GM23338 (cell line): ENCODE measurements at places on chromosomes 16 and 17.

DNA sequence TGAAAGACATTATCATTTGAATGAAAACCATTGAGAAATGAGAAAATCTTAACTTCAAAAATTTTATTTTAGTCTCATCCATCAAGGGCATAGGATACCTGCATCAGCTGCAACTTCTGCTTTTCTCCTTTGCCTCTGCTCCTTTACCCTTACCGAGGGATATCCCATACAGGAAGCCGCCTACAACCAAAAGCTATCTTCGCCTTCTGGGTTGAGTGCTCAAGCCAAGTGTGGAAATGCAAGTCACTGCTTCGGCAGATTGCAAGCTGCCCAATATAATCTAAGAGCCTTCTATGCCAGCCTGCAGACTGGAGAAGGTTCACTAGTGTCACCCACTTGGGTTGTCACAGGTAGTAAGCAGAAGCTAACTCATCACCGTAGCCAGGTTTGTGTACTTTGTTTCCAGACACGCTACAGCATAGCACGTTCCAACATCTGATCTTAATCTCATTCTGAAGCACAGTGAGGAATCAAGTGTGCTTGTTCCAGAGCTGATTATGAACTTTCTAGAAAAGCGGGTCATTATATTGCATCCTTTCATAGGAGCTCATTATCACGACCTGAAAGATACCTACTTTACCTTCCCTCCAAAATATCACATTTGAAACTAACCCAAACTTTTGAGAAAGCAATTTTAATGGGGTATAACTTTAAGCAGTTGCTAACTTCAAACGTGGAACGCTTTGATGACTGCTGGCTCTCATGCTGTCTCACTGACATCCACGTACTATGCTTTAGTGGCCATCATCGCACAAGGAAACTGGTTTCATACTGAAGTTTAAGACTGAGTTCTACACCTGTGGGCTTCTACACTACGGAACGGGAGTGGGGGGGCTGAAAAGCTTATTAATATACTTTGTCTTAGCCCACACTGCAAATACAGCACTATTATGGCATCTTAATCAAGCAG lies 8.0 kb upstream of the UNK start:
- no peak for DNase-seq

DNA sequence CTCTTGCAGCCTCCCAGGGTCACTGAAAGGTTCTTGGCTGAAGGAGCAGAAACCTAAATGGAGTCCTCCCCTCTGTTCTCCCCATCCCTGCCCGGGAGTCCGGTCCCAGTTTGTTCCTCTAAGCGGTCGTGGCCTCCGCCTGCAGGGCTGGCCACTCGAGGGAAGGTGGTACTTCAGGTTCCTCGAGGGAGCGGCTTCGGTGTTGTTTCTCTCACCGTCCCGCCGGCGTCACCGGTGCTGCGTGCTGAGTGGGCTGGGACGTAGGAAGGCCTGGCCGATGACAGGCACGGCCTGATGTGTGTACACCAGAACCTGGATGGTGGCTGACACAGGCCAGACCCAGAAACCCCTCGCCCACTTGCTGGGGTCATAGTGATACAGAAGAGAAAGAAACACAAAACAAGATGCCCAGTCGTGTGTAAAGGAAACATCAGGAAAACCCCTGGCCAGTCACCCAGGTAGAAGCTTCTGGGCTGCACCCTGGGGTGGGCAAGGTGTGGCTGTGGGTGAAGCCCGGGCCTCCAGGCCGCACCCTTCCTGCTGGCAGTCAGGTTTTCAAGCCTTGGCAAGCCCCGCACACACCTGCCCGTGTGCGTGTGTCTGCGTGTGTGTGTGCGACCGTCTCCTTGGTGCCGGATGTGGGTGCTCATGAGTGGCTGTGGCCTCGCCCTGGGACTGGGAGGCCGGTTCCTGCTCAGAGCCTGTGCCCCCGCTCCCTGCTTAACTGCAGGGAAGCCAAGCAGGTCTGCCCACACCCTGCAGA lies 52.0 kb downstream of the BAIAP2 start:
- no peak for DNase-seq

GRCh38 chr17:7888184-7888920 lies at the start of gene CHD3:
Gene CHD3 (plus strand): TSS chr17:7888789. CDS start chr17:7889001, 212 bp downstream.
- peak; percentile 23 for DNase-seq

DNA sequence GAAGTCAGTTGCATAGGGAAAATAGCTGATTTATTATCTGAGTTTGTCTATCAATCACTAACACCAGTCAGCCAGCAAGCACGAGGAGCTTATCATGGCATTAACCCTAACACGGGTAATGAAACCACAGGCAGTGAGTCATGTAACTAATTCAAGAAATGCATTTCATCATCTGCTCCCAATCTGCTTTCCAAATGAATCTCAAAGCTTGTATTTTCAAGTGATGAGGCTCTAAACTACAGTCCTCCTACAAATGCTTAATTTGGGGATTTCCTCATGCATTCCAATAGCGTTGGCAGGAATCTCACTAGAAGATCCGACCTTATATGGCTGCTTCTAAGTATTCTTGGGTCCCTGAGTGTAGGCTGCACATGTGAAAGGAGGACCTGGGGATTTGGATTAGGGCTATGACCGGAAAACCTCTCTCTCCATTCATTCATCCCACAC lies 118.4 kb upstream of the HSBP1 start:
- DNase-seq, result peak; percentile 38

GRCh38 chr17:82235775-82236141 lies 6.9 kb downstream of the SLC16A3 start:
- DNase-seq, result no peak

DNA sequence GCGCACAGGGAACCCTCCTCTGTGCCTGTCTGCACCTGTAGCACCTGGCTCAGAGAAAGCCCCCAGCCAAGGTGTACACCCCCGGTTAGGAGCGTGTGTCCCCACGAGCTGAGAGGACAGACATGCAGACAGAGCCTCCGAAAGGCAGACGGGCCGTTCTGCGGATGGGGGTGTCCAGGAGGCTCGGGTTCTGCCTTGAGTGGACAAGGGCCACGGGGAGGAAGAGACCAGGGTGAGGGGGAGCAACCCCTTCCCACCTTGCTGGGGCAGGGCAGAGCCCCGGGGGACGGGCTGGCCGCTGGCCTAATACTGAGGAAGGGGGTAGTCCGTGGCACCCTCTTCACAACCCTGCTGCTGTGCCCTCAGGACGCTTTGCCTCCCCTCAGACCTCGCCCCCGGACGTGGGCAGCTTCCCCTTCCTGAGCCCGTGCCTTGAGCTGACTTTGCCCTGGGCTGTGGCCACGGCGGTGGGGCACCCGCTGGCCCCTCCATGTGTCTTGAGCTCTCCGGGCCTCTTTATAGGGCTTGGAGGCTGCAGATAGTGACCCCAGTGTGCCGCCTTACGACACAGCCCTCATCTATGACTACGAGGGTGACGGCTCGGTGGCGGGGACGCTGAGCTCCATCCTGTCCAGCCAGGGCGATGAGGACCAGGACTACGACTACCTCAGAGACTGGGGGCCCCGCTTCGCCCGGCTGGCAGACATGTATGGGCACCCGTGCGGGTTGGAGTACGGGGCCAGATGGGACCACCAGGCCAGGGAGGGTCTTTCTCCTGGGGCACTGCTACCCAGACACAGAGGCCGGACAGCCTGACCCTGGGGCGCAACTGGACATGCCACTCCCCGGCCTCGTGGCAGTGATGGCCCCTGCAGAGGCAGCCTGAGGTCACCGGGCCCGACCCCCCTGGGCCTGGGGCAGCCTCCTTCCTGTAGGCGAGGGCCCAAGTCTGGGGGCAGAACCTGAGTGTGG lies 5.7 kb downstream of the SLC22A31 start:
- no peak for DNase-seq
